ENCODE measurements at places on chromosomes 7 and 10. TPM values are rescaled to one million over a fixed set of nuclear protein-coding genes. Genes with fewer than 3 reads are reported as not detected.

The PIP gene
- not detected for total RNA-seq

The CDHR1 gene
- 3.6 TPM for total RNA-seq

The PRPS1L1 gene
- not detected for total RNA-seq

The COL26A1 gene
- 0.45 TPM for total RNA-seq

The PLAC9 gene
- total RNA-seq = not detected

The OPN4 gene
- 0.22 TPM for total RNA-seq

The NUP42 gene
- 35.8 TPM for total RNA-seq

The SEMA3A gene
- total RNA-seq = 26.8 TPM

The KEL gene
- 0.54 TPM for total RNA-seq

The MRPS16 gene
- 69.9 TPM for total RNA-seq

- no peak for ATAC-seq
Observed at GRCh38 chr7:14505906-14506305, 396.6 kb downstream of the DGKB start.

DNA sequence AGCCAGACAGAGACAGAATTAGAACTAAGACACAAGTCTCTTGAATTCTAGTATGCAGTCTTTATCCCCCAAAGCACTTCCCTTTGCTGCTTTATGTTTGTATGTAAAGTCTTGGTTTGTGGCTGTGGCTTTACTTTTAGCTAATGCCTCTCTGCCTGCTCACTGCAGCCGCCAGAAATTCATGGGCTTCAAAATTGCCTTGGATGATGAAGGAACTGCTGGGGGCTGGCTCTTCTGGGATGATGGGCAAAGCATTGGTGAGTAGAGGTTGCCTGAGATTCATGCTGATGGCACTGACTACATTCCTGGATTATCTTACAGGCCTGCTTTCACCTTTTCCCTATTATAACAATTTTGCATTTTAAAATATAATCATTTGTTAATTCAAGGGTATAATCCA is 10.9 kb upstream of the MGAM2 start:
- no peak for ATAC-seq

- no peak for ATAC-seq
Observed at GRCh38 chr7:5332579-5332978, 49.8 kb downstream of the SLC29A4 start.

DNA sequence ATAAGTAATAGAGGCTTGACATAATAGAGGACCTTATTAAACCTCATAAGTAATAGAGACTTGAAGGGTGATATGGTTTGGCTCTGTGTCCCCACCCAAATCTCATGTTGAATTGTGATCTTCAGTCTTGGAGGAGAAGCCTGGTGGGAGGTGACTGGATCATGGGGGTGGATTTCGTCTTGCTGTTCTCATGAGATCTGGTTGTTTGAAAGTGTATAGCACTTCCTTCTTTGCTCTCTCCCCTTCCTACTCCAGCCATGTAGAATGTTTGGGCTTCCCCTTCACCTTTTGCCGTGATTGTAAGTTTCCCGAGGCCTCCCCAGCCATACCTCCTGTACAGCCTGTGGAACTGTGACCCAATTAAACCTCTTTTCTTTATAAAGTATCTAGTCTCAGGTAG is 8.6 kb downstream of the KIFBP start:
- no peak for ATAC-seq

GRCh38 chr10:119120413-119120867 is 16.5 kb downstream of the DENND10 start:
- no peak for ATAC-seq

GRCh38 chr10:71128311-71128980 is 83.9 kb upstream of the UNC5B start:
- ATAC-seq = no peak

GRCh38 chr10:57968328-57969016 is 299.2 kb downstream of the IPMK start:
- no peak for ATAC-seq

GRCh38 chr10:85596389-85596788 is 770.2 kb downstream of the GRID1 start:
- ATAC-seq = no peak

DNA sequence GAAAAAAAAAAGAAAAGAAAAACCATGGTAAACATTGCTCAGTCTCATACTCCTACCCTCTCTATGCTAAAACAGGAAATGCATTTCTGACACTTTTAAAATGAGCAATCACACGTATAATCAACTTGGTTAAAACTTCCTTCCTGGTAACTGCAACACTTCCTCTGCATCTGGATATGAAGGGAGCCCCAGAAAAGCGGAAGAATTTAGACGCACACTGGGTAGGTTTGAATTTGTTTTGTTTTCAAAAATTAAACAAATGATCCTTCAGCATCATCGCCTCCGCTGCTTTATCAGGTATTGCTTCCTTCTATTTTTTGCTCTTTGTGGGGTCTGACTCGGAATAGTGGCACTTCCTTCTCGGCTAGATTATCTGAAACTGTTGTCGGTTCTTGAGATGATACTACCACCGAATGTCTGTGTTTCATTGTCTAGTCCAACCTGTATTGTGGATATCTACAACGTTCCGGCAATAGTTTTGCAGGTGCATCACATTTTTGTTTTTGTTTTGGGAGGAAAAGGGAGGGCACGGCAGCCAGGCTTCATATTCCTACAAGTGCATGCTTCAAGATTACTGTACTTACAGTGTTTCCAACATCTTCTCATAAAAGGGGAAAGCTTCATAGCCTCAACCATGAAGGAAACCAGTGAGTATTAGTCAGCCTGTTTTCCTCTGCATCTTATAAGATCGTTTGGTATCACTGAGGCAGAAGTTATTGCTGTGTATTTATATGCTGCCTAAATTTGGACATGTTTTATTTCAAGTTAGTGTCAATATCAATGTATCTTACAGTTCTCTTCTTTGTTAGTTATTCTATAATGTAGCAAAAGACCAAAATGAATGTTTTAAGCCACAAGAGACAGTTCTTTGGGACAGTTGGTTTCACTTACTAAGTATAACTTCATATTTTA is at the start of gene PIK3CG:
Gene PIK3CG (plus strand): TSS at position 153 of the 912 bp plus-strand sequence. CDS start 2,280 bp downstream, outside the sequence.
- no peak for ATAC-seq

- ATAC-seq = no peak
Observed at GRCh38 chr7:111132833-111133232, 41.9 kb downstream of the LRRN3 start.

- no peak for ATAC-seq
Observed at GRCh38 chr10:114021154-114021553, 22.5 kb upstream of the ADRB1 start.

DNA sequence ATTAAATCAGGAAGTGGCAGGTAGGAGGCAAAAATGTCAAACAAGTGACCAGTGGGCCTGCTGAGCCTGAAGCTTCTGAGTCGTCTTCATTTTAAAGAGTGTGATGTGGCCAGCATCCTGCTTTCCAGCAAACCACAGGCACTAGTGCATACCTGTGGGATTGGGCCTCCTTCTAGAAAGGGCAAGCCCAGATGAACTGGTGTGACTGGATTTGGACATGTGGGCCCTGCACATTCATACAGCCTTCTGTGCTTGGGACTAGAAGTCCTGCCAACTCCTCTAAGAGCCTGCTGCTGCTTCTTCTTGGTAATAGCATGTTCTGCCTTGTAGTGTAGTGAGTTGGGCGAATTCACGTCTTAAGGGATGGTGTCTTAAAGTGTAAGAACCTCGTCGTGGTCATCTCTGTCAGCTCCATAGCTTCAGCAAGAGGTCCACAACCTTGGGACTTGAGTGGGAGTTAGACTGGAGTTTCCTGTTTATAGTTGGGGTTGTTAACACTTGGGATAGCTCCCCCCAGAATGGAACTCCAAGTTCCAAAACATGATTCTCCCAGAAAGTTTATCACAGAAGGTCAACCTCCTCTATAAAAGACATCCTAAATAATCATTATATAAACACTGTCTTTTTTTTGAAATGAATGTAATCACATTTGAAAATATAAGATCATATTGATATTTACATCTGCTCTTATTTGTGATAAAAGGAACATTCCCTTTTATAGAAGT is 11.2 kb downstream of the BMPER start:
- ATAC-seq = no peak

GRCh38 chr10:111990734-111991133 is 192.8 kb downstream of the GPAM start:
- peak; percentile 34 for ATAC-seq

All from motor neuron (in vitro differentiated cells).